ENCODE measurements at places on chromosomes 7 and 10.

GRCh38 chr10:125062227-125062913, 98.0 kb downstream of the CTBP2 start:
- no peak for DNase-seq

GRCh38 chr10:42992156-42992956, 84.5 kb upstream of the RET start:
- DNase-seq: no peak

DNA sequence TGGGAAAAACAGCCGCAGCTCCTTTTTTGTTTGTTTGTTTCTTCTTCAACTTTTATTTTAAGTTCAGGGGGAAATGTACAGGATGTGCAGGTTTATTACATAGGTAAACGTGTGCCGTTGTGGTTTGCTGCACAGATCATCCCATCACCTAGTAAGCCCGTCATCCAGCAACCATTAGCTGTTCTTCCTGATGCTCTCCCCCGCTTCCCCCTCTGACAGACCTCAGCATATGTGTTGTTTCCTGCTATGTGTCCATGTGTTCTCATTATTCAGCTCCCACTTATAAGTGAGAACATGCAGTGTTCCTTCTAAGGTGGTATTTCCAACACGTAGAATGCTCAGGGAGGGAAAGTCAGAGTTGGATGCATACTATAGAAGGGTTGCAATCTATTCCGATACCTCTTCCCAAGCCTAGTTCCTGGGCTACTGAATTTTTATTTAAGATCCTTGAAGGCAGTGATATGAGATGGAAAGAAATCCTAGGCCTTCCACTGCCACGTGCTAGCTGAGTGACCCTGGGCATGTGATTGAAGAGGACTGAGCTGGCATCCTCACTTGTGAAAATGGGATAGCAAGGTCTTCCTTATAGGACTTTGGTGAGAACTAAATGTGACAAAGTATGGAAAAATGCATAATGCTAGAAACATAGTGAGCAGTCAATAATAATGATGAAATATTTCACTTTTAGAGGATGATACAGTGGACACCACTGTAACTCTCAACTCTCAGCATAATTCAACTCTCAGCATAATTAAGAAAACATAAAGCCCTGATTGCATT, 278.5 kb downstream of the REEP3 start:
- DNase-seq: no peak

DNA sequence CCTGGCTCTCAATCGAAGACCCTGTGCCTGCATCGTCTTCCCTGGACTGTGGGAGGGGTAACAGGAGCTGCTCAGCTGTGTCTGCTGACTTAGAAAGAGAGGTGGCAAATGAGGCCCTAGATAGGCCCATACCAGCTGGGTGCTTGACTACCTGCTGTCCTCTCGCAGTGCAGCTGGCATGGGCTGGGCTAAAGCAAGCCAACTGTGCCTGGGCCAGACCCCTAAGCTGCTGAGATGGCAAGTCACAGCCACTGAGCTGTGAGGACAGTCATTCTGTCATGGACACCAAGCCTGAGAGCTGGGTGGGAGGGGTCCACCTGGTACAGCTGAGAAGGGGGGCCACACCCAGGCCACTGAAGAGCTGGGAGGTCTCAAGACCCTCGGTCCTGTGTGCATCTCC, 45.8 kb upstream of the AQP1 start:
- no peak for DNase-seq

DNA sequence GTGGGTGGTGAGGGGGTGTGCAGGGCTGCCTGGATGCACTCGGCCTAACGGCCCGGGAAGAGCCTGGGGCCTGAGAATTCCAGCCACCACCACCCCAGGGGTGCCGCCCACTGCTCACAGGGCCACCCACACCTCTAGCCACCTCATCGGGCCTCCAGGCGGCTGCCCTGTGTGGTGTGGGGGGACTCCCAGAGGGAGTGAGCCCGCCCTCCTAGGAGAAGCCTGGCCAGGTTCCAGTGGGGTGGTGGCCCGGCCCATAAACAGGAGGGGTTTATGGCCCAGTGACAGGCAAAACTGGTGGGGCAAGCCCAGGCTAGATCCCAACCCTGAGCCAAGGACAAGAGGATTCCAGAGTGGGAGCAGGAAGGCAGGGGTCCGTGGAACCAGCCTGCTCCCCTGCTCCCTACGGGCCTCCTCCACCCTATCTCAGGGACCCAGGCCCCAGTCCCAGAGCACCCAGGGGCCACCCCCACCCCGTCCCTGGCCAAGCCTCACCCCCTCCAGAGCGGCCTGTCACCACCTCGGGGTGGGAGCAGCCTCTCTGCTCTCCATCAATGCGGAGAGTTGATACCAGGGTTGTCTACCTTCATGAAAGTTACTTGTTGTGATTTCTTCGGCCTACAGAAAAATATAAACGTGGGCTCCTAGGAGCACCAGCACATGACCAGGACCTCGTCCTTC, 20.2 kb upstream of the PDGFA start:
- peak; percentile 92 for DNase-seq

DNA sequence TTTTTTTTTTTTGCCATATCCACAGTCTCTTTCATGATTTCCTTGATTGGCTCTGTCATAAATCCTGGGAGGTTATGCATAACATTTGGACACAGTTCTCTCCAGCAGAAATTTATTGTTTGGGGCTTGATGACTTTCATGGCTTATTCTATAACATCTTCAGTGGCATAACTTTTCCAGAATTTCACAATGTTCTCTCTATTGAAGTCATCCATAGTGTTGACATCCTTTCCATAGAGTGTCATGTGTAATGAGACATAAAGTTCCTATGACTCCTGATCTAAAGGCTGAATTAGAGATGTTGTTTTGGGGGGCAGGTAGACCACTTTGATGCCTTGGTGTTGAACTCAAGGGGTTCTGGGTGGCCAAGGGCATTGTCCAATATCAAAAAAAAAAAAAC, 36.7 kb upstream of the STK17A start:
- DNase-seq: no peak

DNA sequence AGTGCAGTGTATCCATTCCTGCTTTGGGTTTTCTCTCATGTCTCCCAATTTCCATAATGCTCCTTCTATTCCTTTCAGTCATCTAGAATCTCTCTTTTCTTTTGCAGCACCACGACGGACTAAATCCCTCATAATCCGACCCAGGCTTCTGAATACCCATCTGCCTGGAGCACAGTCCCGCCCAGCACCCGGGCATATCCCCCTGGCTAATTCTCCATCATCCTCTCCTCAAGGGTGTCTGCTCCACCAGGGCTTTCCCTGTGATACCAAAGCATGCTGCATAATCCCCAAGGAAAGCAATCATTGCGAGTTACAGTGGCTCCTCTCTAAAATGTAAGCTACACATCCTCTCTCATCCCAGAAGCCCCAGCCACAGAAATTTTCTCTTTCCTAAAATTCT, 321.9 kb downstream of the CCDC3 start:
- no peak for DNase-seq

DNA sequence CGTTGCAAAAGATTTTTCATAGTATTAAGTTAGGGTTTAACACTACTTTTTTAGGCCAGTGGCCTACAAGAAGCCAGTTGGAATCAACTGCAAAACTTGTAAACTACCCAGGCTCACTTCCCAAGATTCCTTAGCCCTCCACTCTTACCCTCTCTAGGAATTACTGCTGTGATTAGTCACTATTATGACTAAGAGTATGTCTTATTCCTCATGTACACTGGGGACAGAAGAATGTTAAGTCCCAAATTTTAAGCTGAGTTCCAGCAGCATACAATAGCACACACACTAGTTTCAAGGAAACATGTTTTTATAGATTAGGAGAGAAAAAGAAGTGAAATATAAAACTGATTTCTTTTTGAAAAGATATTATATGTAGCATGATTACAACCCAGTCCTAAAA, 42.8 kb downstream of the FBXL13 start:
- peak; percentile 12 for DNase-seq

Measured in bronchial epithelial cell (primary cell).